ENCODE measurements at places on chromosomes 5 and 9.

DNA sequence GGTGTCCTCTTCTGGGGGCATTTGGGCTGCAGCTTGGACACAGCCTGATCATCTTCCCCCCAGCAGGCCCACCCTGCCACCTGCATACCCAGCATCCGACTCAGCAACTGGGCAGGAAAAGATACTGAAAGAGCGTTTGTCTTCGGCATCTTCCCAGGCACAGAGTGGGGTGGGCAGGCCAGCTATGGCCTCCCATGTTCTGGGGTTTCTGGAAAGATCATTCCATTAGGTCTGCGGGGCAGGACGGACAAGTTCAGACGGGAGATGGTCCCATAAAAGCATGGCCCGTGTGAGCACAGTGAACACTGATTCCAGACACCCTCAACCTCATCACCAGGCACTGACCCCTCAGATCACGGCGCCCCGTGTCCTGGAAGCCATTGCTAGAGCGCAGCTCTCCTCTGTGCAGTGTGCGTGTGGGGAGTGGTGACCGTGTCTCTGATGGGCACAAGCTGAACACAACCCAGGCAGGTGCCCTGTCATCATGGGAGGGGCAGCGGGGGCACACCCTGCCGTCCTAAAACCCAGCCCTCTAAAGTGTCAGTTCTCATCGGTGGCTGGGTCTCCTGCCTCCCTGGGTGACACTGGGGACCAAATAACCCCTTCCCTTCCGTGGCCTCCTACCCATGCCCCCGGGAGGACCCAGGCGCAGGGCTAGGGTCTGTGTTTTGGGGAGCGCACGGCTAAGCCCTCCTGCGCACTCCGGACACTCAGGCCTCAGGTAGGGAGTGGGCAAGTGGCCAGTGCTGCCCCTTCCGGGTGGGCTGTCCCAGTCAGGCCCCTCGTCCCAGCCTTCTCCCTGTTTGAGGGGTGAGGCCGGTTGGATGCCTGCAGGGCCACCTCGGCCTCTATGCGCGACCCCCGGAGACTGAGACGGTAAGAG, 13.2 kb upstream of the TMEM250 start:
- H3K27ac ChIP-seq = no peak overlapping the region
- no peak for DNase-seq
- no peak overlapping the region for H3K4me3 ChIP-seq
- H3K4me1 ChIP-seq = peaks cover 19% of the 10 kb centered on the region
- H3K36me3 ChIP-seq = no peaks in the 10 kb centered on the region

DNA sequence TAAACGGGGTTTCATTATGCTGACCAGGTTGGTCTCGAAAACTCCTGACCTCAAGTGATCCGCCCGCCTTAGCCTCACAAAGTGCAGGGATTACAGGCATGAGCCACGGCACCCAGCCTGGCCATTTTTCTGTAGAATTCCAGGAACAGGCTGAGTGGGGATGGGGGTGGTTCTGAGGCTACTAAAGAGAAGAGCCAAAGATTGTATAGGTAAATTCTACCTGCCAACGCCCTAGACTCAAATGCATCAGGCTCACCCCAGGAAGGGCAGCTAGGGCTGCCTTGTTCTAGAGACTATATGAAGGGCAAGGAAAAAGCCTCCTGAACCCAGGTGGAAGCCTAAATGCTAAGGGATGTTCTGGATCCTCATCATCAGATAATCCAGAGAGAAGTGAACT, 1.6 kb upstream of the C5orf52 start:
- no peak overlapping the region for H3K4me3 ChIP-seq
- peaks cover 37% of the 10 kb centered on the region for H3K27me3 ChIP-seq
- no peak for DNase-seq
- no peaks in the 10 kb centered on the region for H3K36me3 ChIP-seq
- H3K27ac ChIP-seq = no peak overlapping the region

GRCh38 chr9:10614196-10614800, 1.5 kb upstream of the PTPRD start:
- DNase-seq = no peak
- no peaks in the 10 kb centered on the region for H3K36me3 ChIP-seq
- H3K4me1 ChIP-seq = no peaks in the 10 kb centered on the region
- no peak overlapping the region for H3K4me3 ChIP-seq
- no peak overlapping the region for H3K27ac ChIP-seq

GRCh38 chr5:176915906-176916305, 16.8 kb upstream of the HK3 start:
- no peak for DNase-seq
- H3K36me3 ChIP-seq = peaks cover 44% of the 10 kb centered on the region
- H3K4me3 ChIP-seq = no peak overlapping the region

DNA sequence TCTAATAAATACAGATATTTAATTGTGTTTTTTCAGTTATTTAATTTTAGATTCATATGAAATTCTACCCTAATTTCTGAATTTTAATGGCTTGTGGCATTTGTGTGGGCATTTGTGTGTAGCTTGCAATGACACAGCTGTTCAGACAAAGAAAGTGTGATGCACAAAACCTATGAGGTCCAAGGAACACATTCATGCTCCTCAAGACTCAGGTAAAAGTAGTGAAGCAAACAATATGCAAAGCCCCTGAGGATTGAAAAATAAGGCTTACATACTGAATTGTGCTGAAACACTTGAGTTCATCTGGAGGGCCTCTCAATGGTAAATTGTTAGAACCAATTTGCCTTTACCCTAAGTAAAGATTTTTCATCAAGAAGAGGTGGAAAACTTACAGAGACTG, 28.1 kb downstream of the IL7R start:
- H3K27me3 ChIP-seq = no peaks in the 10 kb centered on the region
- no peaks in the 10 kb centered on the region for H3K36me3 ChIP-seq
- H3K4me1 ChIP-seq = no peaks in the 10 kb centered on the region
- no peak overlapping the region for H3K4me3 ChIP-seq
- DNase-seq = no peak

DNA sequence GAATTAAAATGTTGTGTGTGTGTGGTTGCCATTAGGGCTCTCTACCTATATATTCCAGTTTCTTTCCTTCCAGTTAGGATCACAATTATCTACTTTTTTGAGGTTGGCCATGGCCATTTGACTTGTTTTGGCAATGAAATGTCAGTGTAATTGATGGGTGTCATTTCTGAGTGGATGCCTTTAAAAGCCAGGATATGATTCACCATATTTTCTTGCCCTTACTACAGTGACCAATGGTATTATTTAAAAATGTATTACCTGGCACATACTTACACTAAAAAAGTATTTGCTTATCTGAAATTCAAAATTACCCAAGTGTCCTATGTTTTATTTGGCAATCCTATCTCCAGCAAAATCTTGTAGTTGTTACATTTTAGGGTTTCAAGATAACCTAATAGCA, 258.7 kb upstream of the ACTBL2 start:
- no peaks in the 10 kb centered on the region for H3K27me3 ChIP-seq
- H3K27ac ChIP-seq = no peak overlapping the region
- no peak for DNase-seq
- H3K36me3 ChIP-seq = no peaks in the 10 kb centered on the region

DNA sequence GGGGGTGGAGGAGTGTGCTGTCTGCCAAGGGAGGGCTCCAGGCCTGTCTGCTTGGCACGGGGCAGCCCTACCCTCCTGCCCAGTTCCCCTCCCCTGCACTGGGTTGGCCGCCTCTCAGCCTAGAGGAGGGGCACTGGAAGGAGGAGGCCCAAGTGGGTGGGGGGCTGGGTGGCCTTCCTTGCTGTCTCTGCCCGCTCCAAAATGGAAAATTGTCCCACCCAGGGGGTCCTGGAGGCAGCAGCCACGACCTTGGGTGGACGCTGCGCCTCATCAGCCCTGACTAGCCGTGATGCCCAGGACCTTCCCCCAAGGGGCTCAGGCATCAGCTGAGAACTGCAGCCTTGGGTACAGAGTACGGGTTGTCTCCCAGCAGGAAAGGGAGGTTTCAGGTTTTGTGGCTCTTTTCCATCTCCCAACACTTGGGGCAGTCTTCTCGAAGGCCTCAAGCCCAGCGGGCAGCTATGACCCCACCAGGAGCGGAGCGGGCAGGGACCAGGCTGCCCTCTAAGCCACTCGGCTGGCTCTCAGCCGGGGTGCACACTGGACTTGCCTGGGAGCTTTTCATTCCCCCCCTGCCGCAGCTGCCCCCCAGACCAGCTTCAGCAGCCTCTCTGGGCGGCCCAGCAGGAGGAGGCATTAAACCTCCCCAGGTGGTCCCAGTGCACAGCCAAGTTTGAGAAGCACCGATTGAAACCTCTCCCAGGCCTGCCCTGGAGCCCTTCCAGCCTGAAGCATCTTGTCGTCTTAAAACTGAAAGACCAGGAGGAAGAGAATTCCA, 20.6 kb downstream of the NTNG2 start:
- peaks cover 12% of the 10 kb centered on the region for H3K4me1 ChIP-seq
- H3K27ac ChIP-seq = no peak overlapping the region
- DNase-seq = no peak
- H3K4me3 ChIP-seq = no peak overlapping the region

All from heart right ventricle (tissue), 16 donors.